ENCODE measurements at places on chromosomes 4 and X.

GRCh38 chr4:16617011-16617410 lies 281.4 kb downstream of the LDB2 start:
- no peak for DNase-seq

- no peak for DNase-seq
Measured at GRCh38 chr4:42747971-42748370, 91.1 kb upstream of the ATP8A1 start.

- peak; percentile 1 for DNase-seq
Measured at GRCh38 chr4:96164814-96165351, 325.0 kb downstream of the PDHA2 start.

DNA sequence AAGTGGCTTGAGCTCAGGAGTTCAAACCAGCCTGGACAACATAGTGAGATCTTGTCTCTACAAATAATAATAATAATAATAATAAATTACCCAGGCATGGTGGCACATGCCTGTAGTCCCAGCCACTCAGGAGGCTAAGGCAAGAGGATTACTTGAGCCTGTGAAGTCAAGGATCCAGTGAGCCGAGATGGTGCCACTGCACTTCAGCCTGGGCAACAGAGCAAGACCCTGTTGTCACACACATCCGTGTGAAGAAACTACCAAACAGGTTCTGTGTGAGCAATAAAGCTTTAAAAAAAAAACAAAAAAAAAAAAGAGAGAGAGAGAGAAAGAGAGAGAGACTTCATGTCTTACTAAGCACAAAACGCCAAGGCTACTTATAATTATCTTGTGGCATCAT lies 42.5 kb downstream of the ANOS1 start:
- DNase-seq = no peak

DNA sequence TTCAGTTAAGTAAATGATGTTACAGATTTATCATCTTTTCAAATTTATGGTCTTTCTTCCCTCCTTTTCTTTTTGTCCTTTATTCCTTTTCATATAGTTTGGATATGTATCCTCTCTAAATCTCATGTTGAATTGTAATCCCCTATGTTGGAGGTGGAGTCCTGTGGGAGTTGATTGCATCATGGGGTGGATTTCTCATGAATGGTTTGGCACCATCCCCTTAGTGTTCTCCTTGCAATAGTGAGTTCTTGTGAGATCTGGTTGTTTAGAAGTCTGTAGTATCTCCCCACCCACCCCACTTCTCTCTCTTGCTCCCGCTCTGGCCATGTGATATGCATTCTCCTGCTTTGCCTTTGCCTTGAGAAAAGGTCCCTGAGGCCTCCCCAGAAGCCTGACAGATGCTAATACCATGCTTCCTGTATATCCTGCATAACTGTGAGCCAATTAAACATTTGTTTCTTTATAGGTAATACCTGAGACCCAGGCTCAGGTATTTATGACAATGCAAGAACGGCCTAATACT lies 236.7 kb downstream of the PRDM5 start:
- peak; percentile 35 for DNase-seq

GRCh38 chr4:91127831-91128230 lies 1000.6 kb downstream of the CCSER1 start:
- no peak for DNase-seq

Measured in AG10803 (cell line).